ENCODE measurements at places on chromosomes 5 and 9.

GRCh38 chr9:123769719-123770118 is 160.2 kb downstream of the DENND1A start:
- no peak for DNase-seq

DNA sequence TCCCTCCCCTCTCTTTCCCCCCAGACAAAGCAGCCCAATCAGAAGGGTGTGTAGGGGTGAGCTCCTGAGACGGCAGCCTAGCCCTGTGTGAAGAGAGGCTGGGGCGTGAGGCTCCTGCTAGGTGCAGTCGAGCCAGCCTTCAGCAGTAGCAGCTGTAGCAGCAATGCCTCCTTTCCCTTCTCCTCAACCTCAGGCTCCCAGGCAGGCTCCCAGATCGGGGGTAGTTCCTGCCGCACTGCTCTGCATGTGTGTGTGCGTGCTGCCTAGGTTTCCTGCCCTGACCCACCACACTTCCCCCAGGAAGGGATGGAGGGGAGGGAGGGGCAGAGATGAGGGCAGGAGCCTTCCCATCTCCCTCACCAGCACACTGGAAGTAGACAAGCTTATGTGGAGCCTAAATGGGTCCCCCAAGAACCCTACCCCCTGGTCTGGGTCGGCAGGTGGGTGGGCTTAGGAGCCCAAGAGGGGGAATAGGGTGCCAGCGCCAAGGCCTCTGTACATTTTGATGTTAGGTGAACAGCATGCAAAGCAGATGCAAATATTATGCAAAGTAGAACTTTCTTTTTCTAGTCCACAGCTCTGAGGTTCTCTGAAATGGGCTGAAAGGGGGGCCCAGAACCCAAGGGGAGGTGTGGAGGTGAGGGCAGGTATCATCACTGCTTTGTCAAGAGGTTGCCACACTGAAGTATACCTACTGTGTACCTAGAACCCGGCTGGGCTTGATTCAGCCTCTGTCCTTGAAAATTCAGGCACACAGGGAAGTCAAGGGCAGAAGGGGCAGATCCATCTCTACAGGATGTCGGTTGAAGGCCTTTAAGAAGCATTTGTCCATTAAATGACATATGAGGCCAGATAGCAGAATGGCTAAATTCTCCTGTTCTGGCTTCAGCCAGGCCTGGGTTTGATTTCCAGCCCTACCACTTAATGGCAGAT is 57.8 kb downstream of the CXXC5 start:
- DNase-seq = no peak

GRCh38 chr5:26690511-26690910 is 347.9 kb downstream of the CDH9 start:
- DNase-seq = no peak

DNA sequence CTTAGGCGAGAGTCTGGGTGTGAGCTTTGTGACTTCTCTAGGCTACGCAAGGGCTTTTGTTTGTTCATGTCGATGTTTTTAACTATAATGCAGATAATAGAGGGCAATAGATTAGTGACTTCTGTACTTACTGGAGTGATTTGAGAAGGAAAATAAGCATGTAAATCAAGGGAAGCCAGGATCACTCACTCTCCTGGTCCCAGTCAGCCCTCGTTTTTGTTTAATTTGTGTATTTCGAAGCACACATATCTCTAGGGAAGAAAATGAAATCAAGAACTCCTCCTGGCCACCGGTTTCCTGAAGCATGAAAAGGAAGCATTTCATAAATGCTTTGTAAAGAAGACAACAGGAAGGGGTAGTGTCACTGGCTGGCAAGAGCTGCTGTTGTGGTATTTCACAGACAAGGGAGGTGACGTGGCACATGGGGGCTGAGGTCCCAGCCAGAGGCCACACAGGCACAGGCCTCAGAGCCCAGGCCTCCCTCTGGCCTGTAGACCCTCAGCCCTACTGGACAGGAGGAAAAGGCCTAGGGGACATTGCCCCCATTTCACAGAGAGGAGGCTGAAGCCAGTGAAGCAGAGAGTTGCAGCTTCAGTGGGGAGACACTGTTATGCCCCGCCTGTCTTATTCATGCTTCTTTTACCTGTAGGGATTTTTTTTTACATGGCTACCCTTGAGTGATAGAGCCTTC is 34.1 kb downstream of the IRF1 start:
- peak; percentile 85 for DNase-seq

DNA sequence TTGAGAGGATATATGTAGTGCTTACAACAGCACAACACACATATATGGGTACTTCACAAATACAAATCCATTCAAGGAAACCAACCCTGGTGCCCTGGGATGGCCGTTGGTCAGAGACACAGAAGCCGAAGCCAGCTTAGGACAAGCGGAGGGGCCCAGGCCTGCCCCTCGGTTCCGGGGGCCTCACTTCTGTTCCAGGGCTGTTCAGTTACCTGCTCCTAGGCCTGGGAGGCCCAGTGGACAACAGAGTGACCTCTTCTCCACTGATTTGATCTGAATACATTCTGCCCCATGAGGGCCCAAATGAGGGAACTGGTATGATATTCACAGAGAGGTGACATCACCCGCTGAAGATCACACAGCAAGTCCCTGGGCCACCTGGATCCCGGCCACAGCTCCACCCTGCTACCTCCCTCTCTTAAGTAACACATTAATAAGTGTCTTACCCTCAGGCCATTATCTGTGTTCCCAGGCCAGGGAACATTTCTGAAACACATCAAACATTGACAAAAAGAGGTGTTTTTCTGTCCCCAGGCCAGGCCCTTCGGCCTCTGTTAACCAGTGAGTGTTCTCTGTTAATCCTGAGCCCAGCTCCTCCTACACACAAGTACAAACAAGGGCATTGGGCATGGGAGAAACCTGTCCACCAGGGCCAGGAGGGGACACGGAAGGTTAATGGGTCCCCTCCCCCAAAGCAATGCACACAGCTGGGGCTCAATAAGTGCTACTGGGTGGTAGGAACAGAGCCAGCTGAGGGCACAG is 4.5 kb upstream of the GRHPR start:
- no peak for DNase-seq

DNA sequence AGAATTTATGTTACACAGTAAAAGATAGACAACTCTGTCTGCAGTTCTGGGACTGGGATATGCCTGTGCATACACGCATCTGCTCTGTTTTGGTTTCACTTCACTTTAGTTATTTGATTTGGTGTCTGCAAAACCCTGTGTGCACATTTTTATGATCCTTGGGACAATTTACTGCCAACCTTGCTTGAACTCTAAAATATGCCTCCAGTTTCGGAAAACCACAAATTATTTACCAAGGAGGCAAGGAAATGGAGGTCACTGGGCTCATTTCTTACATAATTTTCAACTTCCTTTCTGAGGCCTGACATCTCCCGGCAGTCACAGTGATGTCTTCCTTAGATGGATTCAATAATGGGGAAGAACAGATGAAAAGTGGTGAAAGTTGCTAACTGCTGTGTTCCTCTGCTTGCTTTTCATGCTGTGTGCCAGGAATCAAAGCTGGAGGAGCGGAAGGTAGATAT is 61.2 kb upstream of the TAF11L2 start:
- peak; percentile 86 for DNase-seq

DNA sequence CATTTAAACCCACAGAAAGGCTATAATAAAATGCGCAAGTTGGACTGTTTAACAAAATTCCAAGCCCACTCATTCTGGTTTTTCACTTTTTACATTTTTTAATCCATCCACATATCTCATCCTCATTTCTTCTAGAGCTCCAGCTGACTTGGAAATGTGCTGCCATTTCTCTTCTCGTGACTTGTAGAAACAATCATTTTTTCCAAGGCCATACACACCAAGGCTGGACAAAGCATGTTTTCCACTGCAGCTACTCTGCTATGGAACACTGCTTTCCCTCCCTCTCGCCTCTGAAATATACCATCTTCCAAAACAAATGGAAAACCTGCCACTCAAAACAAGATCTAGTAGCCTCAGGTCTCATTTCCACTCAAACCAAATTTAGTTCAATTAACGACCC is 141.1 kb downstream of the ESM1 start:
- DNase-seq = no peak

GRCh38 chr9:124010303-124010664 is 1.3 kb upstream of the LHX2 start:
- no peak for DNase-seq
